ENCODE measurements at places on chromosomes 3 and 15.

DNA sequence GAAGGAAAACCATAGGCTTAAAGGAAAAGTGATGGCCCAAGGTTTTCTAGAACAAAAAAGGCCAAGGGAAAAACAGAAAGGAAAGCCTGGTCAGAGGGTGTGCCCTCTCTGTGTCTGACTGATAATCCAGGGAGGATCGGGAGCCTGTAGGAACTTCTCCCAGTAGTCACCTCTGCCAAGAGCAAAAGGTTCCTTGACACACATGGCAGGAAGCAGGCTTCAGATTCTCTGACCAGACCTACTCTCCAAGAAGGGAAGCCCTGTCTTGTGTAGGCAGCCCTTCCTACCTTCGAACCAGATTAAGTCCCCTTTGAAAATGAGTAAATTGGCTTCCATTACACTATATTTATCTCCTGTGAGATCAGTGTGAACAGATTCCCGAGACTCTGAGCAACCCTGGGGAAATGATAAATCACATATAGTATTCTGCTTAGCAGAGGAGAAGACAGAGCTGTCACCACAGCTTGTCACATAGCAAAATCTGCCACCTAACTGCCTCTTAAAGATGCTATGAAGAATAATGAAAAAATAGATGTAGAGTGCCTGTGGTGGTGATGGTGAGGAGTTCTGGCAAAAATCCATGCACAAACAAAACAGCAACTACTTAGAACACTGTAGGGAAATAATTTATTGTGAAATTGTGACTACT is 38.8 kb downstream of the PARP14 start:
- no peak for DNase-seq

GRCh38 chr3:11991751-11992150 is 12.4 kb upstream of the SYN2 start:
- no peak for DNase-seq

DNA sequence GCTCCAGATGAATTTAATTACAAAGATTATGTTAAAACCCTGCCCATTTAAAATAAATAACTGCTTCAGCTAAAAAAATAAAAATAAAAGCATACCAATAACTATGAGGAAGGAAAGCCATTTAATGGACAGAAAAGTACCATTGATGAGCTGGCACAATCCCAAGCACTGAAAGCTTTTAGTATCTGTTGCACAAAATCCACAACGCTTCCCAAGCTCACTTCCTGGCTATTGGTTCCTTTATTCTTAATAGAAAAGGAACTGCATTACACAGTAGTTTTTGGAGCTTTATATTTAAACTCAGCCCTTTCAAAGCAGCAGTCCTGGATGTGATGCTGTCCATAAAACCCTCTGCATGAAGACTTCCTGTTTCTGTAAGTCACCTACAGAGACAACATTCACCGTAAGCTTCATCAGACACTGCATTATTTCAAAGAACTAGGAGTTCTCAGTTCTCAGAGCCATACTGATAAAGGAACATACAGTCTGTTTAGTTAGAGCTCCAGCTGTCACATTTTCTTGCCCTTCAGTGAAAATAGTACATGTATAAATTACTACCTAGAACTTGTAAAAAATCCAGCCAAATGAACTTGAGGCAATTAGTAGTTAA is 81.5 kb downstream of the CSNK1G1 start:
- DNase-seq = no peak

- peak; percentile 9 for DNase-seq
Measured at GRCh38 chr3:191901741-191902140, 440.8 kb downstream of the PYDC2 start.

- no peak for DNase-seq
Measured at GRCh38 chr15:86834115-86834863, 754.6 kb downstream of the AGBL1 start.

GRCh38 chr3:33159981-33160380 is 46.2 kb downstream of the CRTAP start:
- DNase-seq = no peak

- DNase-seq = no peak
Measured at GRCh38 chr15:73946046-73946721, 19.9 kb downstream of the LOXL1 start.

- no peak for DNase-seq
Measured at GRCh38 chr3:178059836-178060235, 476.4 kb upstream of the KCNMB2 start.

- no peak for DNase-seq
Measured at GRCh38 chr15:92485441-92485840, 91.8 kb downstream of the ST8SIA2 start.

DNA sequence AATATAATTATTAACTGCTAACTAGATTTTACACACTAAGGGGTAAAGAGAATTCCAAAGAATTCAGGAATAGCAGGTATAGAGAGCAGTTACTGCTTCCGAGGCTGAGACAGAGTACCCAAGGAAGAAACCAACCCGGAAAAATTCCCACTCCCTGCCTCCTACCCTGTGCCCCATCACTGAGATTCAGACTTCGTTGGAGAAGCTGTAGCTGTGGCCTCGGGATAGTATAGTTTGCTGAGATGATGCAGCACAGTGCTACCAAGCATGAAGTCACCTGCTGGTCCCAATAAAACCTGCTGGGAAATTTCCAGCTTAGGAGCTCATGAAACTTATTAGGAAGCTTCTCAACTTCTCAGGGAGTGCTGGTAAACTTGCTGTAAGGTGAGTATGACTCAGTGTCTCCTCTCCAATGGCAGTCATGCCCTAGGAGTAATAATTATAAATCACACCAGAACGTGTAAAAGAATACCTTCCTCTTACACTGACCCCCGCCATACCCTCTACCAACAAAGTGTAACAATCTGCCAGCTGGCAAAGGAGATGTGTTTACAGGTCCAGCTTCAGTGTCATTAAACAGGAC is 215.2 kb upstream of the ROBO2 start:
- no peak for DNase-seq

- DNase-seq = no peak
Measured at GRCh38 chr15:51199541-51199940, 104.8 kb upstream of the TNFAIP8L3 start.

DNA sequence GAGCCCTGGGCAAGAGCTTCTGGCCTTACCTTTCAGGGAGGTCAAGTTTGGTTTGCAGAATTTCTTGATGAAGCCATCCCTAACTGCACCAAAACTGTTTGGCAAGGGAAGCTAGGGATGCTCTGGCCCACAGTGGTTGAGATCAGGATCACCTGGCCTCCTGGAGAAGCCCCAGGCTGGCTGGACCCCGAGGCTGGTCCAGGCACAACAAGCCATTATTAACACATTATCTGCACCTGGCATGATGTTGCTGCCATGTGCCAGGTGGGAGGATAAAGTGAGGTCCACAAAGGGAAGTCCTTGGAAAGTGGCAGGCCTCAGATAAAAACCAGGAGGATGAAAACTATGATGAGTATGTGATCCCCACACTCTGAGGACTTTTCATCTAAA is 35.9 kb upstream of the DUSP7 start:
- DNase-seq = no peak

DNA sequence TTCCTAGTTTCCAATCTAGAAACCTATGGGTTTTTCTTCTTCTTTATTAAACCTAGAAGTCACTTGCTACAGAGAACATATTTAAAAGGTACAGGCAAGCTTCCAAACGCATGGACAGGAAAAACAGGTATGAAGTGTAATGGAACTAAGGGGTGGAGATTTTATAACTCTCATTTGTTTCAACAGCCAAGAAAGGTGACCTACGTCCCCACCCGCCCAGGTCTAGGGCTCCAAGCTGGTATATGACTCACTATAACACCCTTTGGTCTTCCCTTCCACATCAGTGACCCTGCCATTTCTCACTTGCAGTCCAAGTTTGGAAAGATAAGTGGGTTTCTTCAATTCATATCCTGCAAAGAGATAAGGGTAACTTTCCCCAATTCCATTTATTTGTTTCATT is 6.0 kb upstream of the LIPH start:
- DNase-seq = no peak

DNA sequence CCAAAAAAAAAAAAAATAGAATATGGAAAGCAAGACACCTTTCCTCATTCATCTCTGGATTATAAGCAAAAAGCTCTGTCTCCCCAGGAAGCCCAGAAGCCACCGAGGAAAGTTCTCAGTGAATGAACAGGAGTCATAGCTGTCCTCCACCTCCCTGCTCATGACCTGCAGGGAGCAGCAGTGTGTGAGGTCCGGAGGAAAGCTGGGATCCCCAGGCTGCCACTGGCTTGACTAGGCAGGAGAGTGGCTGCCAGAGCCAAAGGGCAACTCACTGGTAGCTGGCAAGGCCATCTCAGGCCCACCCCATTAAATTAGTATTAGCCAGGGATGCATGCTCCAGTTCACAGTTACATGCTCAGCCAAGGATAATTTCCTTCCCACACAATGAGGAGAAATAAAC is 191.6 kb upstream of the STT3B start:
- no peak for DNase-seq

GRCh38 chr3:58102390-58102750 is 94.1 kb downstream of the FLNB start:
- DNase-seq = no peak

GRCh38 chr15:74742422-74742821 is 6.2 kb upstream of the CYP1A2 start:
- DNase-seq = no peak

Data from HS-5 (cell line).